A172 (cell line): ENCODE measurements at places on chromosomes 1 and 21. TPM values are rescaled to one million over a fixed set of nuclear protein-coding genes. Genes with fewer than 3 reads are reported as not detected.

The DNM3 gene
- total RNA-seq, result 0.90 and 1.0 TPM in 2 replicates

The EDARADD gene
- total RNA-seq, result 0.53 TPM in 1 of 2 replicates, not detected in the other

The LCE1A gene
- not detected in 2 replicates for total RNA-seq

The USH2A gene
- total RNA-seq, result 6.9 and 8.1 TPM in 2 replicates

The CYP4X1 gene
- total RNA-seq, result 0.29 and 0.98 TPM in 2 replicates

The CD48 gene
- not detected in 2 replicates for total RNA-seq

The SH2D1B gene
- total RNA-seq, result 0.03 and 0.05 TPM in 2 replicates

The LRRC39 gene
- not detected in 2 replicates for total RNA-seq

DNA sequence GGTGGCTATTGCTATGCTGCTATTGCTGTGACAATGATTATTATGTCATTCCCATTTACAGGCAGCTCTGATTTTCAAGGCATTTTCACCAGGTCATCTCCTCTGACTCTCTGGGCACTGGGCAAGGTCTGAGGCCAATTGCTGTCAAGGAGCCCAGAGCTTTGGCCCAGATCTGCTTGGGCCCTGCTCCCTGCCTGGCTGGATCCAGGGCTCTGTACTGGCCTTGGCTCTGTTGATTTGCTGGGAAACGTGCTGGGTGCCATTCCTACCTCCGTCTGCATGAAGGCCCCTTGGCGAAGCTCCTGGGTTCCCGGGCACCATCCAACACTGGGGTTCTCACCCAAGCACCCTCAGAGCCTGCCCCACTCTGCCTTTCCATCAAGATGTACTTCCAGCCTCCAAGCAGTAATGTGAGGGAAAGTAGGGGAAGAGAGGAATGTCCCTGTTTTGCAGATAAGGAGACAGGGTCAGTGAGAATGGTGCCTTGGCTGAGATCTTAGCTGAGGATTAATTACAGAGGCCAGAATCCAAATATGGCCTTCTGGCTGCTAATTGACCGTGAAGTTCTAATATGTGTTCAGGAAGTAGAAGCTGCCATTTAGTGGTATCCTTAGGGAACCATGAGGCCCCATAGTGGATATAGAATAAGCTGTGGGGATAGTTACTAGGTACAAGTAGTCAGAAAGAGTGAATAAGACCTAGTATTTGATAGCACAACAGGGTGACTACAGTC, 63.9 kb downstream of the HTR6 start:
- no peak for DNase-seq

DNA sequence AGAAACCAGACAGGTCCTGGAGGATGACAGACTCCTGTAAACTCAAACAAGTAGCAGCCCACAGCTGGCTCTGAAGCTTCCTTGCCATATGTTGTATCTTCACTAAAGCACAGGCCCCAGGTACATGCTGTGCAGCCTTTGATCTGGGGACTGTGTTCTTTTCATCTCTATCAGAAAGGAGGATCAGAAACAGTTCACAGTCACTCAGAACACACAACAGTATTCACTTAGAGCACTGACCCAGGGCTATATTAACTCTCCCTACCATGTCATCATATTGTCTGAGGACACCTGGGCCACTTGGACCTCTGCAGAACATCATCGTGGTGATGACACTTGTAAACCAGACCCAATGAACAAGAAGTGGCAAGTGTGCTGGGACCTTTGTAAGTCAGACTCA, 222.0 kb downstream of the SETD4 start:
- DNase-seq, result no peak
